ENCODE measurements at places on chromosomes 16 and 17. TPM values are rescaled to one million over a fixed set of nuclear protein-coding genes. Genes with fewer than 3 reads are reported as not detected.

C17orf67 gene
- 1.6 TPM for polyA plus RNA-seq

AOC2 gene
- 1.5 TPM for polyA plus RNA-seq

OTOP2 gene
- not detected for polyA plus RNA-seq

KRT39 gene
- not detected for polyA plus RNA-seq

UTS2R gene
- polyA plus RNA-seq = 0.40 TPM

CAPNS2 gene
- polyA plus RNA-seq = not detected

CACNG1 gene
- polyA plus RNA-seq = not detected

OR1F1 gene
- not detected for polyA plus RNA-seq

CLDN9 gene
- polyA plus RNA-seq = 2.0 TPM

COX6A2 gene
- polyA plus RNA-seq = 0.85 TPM

HAP1 gene
- polyA plus RNA-seq = 1.3 TPM

CD2BP2 gene
- 53.5 TPM for polyA plus RNA-seq

ARL5C gene
- 0.22 TPM for polyA plus RNA-seq

ENGASE gene
- polyA plus RNA-seq = 21.0 TPM

SALL1 gene
- polyA plus RNA-seq = 126 TPM

PPM1D gene
- polyA plus RNA-seq = 23.3 TPM

SRL gene
- polyA plus RNA-seq = 0.93 TPM

KDM6B gene
- 20.5 TPM for polyA plus RNA-seq

SKAP1 gene
- polyA plus RNA-seq = 12.7 TPM

ANKRD40CL gene
- polyA plus RNA-seq = 0.48 TPM

PRAC2 gene
- polyA plus RNA-seq = not detected
